ENCODE measurements at places on chromosomes 3 and 15.

- DNase-seq = no peak
Measured at GRCh38 chr3:127204841-127205582, 12.1 kb downstream of the PRR23E start.

DNA sequence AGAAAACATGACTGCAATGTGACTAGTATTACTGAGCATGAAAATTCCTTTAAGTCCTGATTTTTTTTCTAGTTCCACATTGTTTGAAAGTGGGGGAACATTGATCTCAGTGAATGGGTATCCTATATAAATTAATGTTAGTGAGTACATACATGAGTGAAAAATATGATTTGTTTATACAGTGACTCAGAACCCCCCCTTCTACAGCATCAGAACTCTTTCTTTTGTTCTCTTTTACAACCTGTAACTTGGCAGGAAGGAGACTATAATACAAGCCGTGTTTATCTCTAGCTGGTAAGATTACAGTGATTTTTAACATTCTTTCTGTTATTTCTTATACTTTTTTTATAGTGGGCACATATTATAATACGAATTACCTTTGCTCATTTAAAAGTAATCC, 384.7 kb downstream of the PDCD6IP start:
- DNase-seq = no peak

- DNase-seq = no peak
Measured at GRCh38 chr3:13010780-13011572, 62.3 kb downstream of the IQSEC1 start.

DNA sequence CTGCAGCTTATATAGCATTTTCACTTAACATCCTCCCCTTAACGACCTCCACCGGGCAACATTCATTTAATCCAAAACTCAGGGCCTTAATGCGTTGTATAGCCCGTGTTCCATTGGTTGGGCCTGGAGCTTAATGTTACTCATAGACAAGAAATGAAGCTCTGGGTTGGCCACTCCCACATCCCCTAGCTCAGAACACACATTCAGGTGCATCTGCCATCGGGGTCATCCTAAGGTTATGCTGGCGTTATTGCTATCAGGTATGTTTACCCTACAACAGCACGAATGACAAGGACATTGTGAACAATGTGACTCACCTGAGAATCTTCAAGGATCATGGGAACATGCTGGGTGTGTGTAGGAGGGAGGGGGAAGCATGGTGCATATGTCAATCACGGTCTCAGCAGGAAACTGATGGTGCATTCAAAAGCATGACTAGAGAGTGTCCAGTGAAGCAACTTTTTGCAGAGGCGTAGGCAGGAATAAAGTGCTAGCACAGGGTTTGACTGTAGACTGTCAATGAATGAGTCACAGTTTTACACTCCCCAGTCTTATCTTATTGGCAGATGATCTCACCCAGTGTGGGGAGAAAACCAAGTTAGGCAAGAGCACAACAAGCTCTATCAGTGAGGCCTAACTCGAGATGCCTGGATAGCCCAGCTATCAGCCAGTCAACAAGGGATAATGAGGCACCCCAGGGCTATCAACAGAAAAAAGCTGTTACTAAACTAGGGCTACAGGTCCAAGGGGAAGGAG, 402.1 kb upstream of the MCTP2 start:
- no peak for DNase-seq

- DNase-seq = no peak
Measured at GRCh38 chr3:38643592-38643991, 5.9 kb downstream of the SCN5A start.

- DNase-seq = no peak
Measured at GRCh38 chr3:64321747-64322146, 96.5 kb upstream of the PRICKLE2 start.

DNA sequence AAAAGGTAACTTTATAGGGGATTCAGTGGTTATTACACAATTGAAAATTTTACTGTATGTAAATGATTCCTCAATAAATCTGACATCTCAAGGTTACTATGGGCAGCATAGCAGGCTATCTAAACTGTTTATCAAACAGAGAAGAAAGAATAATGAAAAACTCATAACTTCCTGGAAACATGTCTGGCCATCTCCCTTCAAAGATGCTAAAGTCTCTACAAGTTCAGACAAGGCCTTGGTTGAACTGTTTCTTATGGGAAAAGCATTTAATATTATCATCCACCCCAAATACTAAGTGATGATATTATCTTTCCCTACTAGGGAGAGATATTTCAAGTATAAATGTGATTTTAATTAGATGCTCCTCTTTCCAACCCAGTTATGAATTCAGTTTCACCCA, 114.9 kb downstream of the ARRDC4 start:
- DNase-seq = no peak

DNA sequence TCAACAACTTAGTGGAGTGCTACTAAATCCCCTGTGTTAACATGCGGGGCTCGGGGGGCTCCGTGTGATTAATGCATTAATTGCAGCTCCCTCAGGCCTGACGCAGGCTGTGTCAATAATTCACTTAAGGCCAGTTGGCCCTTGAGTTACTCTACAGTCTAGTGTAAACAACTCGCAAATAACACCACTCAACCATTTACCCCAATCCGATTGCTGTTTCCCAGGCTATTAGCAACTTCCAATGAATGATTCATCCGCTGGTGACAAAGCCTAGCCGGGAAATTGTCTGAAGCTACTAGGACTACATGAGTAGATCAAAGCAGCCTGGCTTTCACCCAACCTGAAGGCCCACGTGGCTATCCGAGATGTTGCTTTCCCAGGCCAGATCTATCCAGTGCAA, 121.3 kb upstream of the SOX14 start:
- no peak for DNase-seq

GRCh38 chr3:22977650-22978289, 225.4 kb upstream of the UBE2E2 start:
- DNase-seq = no peak

GRCh38 chr3:45224824-45225464, 1.1 kb downstream of the TMEM158 start:
- DNase-seq = no peak

DNA sequence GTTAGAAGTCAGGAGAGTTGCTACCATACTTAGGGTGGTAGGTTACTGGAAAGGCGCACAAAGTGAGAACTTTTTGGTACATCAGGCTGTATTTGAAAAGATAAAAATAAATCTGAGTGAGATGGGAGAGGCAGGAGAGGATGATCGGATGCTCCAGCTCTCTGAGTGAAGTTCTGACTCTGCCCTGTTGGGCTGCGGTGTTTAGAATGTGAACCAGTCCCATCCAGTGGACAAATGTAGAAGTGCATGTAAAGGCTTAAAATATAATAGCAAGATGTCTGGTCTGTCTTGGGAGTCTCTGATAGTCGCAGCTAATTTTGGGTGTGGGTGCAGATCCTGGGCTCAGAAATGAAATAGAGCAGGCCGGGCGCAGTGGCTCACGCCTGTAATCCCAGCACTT, 30.4 kb downstream of the ACKR2 start:
- peak; percentile 36 for DNase-seq

DNA sequence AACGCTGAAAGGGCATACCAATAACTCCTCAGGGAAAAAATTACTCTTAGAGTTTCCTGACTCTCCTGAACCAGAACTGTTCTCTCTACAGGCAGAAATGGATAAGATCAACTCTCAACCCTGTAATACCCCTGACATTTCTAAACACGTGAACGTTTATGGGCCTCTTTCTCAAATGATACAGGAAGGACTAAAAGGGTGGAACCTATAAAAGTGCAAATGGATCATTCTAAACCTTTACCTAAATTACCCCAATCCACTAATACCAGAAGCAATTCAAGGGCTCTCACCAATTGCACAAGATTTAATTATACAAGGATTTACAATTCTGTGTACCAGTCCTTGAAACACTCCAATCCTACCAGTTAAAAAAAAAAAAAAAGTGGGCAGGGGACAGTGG, 98.0 kb upstream of the FAM174B start:
- no peak for DNase-seq

DNA sequence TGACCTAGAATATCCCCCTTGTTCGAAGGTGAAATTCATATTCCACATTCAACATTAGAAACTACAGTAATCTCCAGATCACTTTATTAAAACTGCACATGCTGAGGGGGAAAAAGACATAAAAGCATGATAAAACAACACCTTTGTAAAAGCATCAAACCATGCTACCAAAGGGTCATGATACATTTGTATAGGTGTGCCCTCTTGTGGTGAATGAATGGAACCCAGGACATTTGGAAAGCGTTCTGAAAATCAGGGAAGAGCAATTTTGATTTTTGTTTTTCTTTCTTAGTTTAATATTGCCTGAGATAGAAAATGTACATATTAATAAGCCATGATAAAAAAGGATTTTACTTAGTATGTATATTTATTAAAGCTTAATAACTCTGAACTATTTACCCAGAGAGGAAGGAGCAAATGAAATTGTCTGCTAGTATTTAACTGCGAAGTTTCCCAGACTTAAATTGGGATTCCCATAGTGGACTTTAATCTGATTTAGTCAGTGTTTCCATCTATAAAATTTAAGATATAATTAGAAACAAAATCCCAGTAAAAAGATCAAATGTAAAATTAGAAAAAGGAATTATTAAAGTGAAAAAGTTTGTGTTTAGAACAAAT, 105.8 kb upstream of the ARL6 start:
- DNase-seq = no peak

GRCh38 chr15:70109531-70109930, 11.8 kb upstream of the TLE3 start:
- DNase-seq = no peak

- no peak for DNase-seq
Measured at GRCh38 chr15:51460796-51461195, 119.3 kb downstream of the GLDN start.

GRCh38 chr15:48540756-48541155, 104.8 kb downstream of the FBN1 start:
- no peak for DNase-seq

DNA sequence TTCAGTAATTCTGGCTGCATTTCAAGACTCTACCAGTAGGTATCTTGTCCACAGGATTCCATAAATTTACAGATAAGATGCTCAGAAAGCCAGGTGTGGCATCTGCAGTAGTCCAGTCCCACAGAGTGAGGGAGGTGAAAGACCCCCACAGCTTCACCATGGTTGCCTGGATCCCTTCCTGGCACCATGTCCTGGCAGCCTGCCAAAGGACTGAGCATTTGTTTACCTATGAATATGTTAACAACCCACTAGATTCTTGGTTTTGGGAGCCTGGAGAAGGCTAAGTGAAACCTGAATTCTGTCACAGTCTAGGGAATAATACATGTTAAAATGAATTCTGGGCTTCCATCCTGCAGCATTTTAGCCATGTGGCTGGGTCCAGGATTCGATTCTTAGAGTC, 14.9 kb downstream of the CHST2 start:
- DNase-seq = no peak

DNA sequence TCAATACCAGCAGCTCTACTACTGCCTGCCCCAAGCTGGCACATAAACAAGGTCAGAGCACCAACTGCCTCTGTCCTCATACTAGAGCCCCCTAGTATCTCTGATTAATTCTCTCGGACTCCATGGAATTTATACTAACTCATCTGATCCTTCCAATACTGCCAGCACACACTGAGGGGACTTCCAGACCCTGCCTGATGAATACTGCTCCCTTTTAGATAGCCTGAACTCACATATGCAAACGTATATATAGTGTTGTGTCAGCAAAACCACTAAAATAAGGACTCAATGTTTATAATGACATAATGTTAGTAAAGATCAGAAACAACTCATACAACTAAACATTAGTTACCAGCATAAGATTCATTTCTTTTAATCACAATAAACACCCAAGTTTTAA, 25.0 kb downstream of the CEP70 start:
- DNase-seq = no peak

DNA sequence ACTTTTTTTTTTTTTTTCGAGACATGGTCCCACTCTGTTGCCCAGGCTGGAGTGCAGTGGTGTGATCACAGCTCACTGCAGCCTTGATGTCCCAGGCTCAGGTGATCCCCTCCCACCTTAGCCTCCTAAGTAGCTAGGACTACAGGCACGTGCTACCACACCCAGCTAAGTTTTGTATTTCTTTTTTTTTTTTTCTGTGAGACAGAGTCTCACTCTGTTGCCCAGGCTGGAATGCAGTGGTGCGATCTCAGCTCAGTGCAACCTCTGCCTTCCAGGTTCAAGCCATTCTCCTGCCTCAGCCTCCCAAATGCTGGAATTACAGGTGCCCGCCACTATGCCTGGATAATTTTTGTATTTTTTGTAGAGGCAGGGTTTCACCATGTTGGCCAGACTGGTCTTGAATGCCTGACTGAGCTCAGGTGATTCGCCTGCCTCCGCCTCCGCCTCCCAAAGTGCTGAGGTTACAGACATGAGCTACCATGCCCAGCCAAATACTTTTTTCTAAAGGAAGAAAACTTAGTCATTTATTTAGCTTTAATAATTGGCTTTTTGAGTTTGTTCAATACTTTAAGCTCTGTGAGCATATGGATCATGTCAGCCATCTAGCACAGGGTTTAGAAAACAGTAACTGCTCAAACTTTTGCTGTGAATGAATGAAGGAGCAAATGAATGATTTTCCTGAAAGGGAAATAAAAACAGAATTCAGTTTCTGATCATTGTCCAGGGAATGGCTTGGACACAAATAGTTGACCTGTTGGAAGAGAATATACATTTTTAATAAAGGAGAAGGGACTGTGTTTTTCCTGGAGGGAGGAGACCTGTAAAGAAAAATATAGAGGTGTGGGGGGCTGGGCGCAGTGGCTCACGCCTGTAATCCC, 26.0 kb downstream of the UBE2E1 start:
- DNase-seq = no peak

DNA sequence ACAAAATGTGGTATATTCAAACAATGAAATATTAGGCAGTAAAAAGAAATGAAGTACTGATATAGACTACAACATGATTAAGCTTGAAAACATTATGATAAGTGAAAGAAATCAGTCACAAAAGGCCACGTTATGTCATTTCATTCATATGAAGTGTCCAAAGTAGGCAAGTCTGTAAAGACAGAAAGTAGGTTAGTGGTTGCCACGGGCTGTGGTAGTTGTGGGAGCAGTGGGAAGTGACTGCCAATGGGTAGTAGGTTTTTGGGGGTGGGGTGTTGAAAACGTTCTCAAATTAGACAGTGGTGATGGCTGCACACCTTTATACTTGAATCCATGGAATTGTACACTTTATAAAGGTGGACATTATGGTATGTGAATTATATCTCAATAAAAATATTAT, 12.1 kb downstream of the GALNT15 start:
- no peak for DNase-seq

DNA sequence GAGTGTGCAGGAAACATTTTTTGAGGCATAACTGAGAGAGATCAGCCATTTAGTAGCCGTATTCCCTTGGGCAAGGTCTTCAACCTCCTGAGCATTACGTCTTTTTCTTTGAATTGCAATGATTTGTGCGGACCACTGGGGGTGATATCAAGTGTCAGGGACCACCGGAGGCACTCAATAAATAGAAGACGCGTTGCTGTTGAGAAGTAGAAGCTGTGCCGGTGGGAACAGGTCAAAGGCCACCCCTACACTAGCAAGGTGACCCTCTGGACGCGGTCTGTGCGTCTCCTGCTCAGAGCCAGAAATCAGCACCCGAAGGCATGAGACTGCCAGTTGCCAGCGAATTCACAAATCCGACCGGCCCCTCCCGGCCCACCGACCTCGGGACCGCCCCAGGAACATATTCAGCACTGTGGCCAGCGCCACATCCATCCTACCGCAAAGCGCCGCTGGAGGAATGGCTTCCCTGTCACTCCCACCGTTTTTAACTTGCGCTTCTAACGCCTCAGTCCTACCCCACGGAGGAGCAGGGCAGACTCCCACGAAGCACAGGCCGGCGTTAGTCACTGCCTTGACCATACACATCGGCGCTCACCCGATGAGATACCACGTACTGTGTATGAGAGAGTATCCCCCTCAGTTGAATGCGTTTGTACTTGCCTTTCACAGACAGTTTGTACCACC, 1.4 kb upstream of the GHSR start:
- no peak for DNase-seq
